ENCODE measurements at places on chromosomes 11 and 22. TPM values are rescaled to one million over a fixed set of nuclear protein-coding genes. Genes with fewer than 3 reads are reported as not detected.

The SCGB1D2 gene
- not detected for total RNA-seq

The ELMOD1 gene
- 102 TPM for total RNA-seq

DNA sequence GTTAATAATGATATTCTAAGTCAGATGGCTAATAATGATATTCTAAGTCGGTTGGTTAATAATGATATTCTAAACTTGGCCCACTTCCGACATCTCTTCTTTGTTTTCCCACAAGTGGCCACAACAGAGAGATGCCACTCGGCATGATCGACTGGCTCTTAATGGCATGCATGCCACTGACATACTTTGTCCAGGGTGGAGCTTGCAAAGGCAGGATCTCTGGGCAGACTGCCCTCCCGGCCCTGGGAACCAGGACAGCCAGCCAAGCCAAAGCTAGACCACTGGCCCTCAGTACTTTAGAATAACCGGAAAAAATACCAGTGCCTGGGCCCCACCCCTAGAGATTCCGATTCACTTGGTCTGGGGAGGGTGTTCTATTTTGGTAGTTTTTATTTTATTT, 78.1 kb downstream of the KIAA1671 start:
- DNase-seq, result peak; percentile 20
- H3K27me3 ChIP-seq, result no peaks in the 10 kb centered on the region
- H3K36me3 ChIP-seq, result peaks cover 18% of the 10 kb centered on the region
- H3K27ac ChIP-seq, result no peak overlapping the region
- peaks cover 24% of the 10 kb centered on the region for H3K4me1 ChIP-seq

- H3K4me1 ChIP-seq, result no peaks in the 10 kb centered on the region
- H3K27ac ChIP-seq, result no peak overlapping the region
- no peak overlapping the region for H3K4me3 ChIP-seq
- H3K36me3 ChIP-seq, result no peaks in the 10 kb centered on the region
- DNase-seq, result no peak
Measured at GRCh38 chr11:15500643-15501042, 385.9 kb downstream of the INSC start.

DNA sequence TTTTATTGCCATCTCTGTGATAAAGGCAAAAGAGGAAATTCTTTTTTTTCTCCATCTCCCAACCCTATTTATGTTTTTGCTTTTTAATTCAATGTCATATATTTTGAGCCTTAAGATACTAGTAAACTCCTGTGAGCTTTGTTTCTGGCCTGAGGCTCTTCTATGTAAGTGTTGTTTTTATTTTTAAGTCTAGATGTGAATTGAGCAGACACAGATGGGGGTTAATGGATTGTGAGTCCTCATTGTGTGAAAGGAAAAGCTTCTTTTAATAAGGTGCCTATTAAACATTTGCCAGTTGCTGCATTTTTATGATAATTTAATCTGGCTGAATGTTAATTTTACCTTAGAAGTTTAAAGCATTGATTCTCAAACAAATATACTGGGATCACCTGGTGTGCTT, 2337.9 kb upstream of the RAG2 start:
- DNase-seq, result no peak
- no peak overlapping the region for H3K4me3 ChIP-seq
- no peaks in the 10 kb centered on the region for H3K27me3 ChIP-seq
- H3K27ac ChIP-seq, result no peak overlapping the region
- no peaks in the 10 kb centered on the region for H3K4me1 ChIP-seq

All from spinal cord (tissue), 10 donors.